Right lobe of liver (tissue), 6 donors: ENCODE measurements at places on chromosomes 6 and 20. TPM values are rescaled to one million over a fixed set of nuclear protein-coding genes. Genes with fewer than 3 reads are reported as not detected.

Gene GMNN
- total RNA-seq: 7.8 TPM

Gene NT5E
- total RNA-seq: 25.5 TPM

Gene PRDM13
- total RNA-seq: not detected

Gene CFB
- 1,939 TPM for total RNA-seq

Gene FHL5
- 0.20 TPM for total RNA-seq

Gene ELOVL4
- 0.07 TPM for total RNA-seq

Gene SIRPB2
- total RNA-seq: 1.6 TPM

Gene GPR6
- not detected for total RNA-seq

Gene SLC22A7
- total RNA-seq: 212 TPM

Gene RNF144B
- 19.1 TPM for total RNA-seq

Gene SLC35F1
- not detected for total RNA-seq

Gene DLL1
- 2.9 TPM for total RNA-seq

Gene LAMA4
- 8.3 TPM for total RNA-seq

Gene CCN5
- 1.0 TPM for total RNA-seq

Gene EPB41L1
- 13.2 TPM for total RNA-seq

Gene TRIM10
- 1.4 TPM for total RNA-seq

Gene BPIFB4
- not detected for total RNA-seq

Gene NCR2
- total RNA-seq: not detected

Gene PLTP
- 70.2 TPM for total RNA-seq

Gene C6orf118
- not detected for total RNA-seq

Gene PI3
- total RNA-seq: not detected

Gene PRSS35
- total RNA-seq: 0.20 TPM

Gene RAET1L
- not detected for total RNA-seq

Gene C6orf58
- total RNA-seq: not detected

Gene DDRGK1
- total RNA-seq: 57.1 TPM

Gene TREML2
- 0.20 TPM for total RNA-seq
